Adrenal gland (tissue), 19 donors: ENCODE measurements at places on chromosomes 16 and 17. TPM values are rescaled to one million over a fixed set of nuclear protein-coding genes. Genes with fewer than 3 reads are reported as not detected.

DNA sequence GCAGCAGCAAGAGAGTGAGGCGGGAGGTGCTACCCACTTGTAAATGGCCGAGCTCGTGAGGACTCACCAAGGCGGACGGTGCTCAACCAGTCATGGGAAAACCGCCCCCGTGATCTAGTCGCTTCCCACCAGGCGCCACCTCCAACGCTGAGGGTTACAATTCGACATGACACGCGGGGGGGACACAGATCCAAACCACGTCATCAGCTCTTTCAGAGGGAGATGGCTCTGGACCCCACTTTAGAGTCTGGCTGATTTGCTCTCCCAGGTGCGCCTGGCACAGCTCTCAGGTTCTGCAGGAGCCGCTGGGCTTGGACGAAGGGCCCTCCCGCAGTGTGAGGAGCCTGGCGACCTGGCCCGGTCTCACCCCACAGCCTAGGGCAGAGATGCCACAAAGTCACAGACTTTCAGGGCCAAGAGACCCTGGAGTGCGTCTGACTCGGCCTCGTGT is 21.1 kb upstream of the DOC2B start:
- H3K36me3 ChIP-seq, result no peaks in the 10 kb centered on the region
- DNase-seq, result no peak

DNA sequence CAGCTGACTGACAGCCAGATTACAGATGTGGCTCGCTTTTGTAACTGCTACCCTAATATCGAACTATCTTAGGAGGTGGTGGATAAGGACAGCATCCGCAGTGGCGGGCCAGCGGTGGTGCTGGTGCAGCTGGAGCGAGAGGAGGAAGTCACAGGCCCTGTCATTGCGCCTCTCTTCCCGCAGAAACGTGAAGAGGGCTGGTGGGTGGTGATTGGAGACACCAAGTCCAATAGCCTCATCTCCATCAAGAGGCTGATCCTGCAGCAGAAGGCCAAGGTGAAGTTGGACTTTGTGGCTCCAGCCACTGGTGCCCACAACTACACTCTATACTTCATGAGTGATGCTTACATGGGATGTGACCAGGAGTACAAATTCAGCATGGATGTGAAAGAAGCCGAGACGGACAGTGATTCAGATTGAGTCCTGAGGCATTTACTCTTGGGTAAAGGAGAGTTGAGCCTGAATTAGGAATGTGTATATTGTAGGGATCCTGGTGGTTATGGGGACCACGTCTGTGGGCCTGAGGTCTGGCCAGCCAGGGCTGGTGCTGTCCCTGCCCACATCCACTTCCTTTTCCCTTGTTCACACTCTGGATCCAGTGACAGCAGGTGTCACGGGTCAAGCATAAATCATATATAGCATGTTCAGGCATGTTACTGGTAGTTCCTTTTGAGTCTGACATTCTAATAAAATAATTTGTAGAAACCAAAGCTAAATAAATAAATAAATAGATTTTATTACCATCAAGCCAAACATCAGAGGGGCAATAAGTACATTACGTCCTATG is 89.0 kb upstream of the SMURF2 start:
- no peaks in the 10 kb centered on the region for H3K27me3 ChIP-seq
- H3K27ac ChIP-seq, result no peak overlapping the region
- no peaks in the 10 kb centered on the region for H3K36me3 ChIP-seq
- no peak for DNase-seq

DNA sequence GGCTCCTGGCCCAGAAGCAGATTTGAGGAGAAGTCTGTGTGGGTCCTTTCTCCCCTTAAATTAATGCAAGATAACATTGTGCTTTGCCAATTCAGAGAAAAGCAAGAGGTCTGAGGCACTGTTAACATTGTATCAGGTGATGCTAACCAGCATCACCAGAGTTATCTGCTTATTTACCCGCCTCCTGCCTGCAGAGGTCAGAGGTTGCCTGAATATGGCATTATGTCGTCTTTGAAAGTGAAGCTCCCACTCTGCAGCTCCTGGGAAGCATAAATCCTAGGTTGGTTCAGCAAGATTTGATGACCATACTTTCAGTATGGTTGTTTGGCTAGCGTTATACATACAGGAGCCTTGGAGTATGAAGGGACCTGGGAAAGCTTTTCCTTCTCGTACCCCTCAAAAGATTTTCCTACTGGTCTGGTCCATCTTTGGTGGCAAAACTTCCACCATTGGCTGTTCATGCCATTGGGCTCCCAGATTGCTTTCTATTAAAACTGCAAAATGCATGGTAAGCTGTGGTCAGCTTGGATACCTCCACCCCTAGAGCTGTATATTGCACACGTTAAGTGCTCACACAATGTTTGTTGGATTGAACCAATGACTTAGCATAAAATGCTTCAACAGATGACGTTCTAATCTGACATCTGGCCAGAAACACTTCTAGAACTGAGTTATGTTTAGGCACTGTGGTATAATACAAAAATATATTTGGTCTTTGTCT is 24.1 kb downstream of the CHD9 start:
- H3K4me1 ChIP-seq, result peaks cover 43% of the 10 kb centered on the region
- DNase-seq, result no peak
- H3K27me3 ChIP-seq, result no peaks in the 10 kb centered on the region

DNA sequence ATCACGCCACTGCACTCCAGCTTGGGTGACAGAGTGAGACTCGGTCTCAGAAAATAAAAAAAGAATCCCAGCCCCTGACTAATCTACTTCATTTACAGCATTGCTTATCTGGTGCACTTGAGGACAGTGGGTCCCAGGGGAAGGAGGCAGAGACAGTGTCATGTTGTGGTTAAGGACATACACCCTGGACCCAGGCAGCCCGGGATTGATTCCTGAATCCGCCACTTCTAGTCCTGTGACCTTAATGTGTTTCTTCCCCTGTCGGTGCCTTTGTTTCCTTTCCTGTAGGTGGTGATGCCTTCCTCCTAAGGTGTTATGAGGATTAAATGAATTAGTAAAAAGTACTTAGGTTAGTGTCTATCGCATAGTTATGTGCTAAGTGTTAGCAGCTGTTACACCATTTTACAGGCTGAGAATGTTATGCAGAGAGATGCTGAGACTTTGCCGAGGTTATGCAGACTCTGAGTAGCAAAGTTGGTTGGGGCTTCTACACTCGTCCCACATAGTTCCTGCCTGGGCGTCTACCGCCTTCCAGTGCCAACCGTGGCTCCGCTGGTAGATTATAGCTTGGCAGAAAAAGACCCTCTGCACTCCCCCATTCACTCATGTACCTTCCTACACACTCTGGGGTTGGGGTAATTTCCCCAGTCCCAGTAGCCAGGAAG is 74.8 kb downstream of the RAB11FIP4 start:
- no peak overlapping the region for H3K4me3 ChIP-seq
- no peaks in the 10 kb centered on the region for H3K36me3 ChIP-seq
- H3K27me3 ChIP-seq, result no peaks in the 10 kb centered on the region
- no peaks in the 10 kb centered on the region for H3K4me1 ChIP-seq

DNA sequence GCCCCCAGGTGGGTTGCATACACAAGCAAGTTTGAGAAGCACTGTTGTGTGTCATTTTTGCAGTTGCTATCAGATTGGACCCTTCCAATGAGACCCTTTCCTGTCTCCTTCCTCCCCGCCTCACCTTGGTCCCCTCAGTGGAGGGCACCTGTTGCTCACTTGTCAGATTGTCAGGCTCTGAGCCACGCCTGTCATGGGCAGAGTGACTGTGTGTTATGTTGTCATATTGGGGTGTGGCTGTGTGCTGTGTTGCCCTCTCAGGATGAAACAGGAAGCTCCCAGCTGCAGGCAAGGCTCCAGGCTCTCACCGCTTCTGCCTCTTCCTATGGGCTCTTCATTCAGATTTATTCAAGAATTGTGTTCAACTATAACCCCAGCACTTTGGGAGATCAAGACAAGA is 302.9 kb downstream of the CPPED1 start:
- no peaks in the 10 kb centered on the region for H3K36me3 ChIP-seq
- no peak for DNase-seq
- H3K4me3 ChIP-seq, result no peak overlapping the region
- H3K27ac ChIP-seq, result no peak overlapping the region
- no peaks in the 10 kb centered on the region for H3K4me1 ChIP-seq

DNA sequence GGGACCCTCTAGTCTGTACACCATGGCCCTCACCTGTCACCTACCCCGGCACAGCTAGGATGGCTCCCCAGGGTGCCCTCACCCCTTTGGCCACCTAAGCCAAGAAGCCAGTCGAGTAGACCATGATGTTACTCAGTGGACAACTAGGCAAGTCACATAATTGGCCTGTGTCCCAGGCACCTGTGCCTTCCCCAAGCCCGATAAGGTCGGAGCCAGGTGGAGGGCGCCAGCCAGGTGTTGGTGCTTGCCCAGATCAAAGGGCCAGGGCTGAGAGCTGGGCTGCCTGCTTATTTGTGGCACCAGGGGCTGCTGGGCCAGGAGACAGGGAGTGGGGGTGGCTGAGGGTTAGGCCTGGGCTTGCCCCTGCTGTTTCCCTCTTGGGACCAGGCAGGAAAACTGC is 16.8 kb downstream of the SPNS2 start:
- peaks cover 4% of the 10 kb centered on the region for H3K4me1 ChIP-seq
- no peak overlapping the region for H3K27ac ChIP-seq
- H3K4me3 ChIP-seq, result no peak overlapping the region
- H3K27me3 ChIP-seq, result no peaks in the 10 kb centered on the region

DNA sequence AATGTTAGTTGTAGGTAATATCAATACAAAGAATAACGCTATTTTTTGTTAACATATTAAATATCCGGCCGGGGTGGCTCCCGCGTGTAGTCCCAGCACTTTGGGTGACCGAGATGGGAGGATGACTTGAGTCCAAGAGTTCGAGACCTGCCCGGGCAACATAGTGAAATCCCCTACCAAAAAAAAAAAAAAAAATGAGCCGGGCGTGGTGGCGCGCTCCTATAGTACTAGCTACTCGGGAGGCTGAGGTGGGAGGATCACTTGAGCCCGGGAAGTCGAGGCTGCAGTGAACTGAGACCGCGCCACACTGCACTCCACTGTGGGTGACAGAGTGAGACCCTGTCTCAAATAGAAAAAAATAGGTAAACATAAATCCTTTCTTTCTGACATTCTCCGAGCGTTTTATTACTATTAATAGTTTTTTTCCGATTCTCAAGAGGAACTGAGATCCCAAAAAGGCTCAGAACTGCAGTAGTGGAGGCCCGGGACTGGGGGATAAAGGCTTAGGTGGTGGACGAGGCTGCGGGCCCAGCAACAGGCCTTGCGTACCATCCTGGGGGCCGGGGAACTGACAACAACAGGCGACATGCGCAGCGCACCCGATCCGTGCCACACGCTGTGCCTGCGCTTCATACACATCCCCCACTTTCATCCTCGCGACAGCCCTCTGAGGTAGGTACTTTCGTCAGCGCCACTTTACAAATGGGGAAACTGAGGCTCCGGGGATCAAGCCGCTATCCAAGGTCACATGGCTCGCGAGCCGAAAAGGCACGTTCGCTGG is 919 bp downstream of the N4BP1 start:
- H3K4me3 ChIP-seq, result peak overlapping the region; percentile 76
- H3K27ac ChIP-seq, result peak overlapping the region; percentile 99
- DNase-seq, result peak; percentile 54

DNA sequence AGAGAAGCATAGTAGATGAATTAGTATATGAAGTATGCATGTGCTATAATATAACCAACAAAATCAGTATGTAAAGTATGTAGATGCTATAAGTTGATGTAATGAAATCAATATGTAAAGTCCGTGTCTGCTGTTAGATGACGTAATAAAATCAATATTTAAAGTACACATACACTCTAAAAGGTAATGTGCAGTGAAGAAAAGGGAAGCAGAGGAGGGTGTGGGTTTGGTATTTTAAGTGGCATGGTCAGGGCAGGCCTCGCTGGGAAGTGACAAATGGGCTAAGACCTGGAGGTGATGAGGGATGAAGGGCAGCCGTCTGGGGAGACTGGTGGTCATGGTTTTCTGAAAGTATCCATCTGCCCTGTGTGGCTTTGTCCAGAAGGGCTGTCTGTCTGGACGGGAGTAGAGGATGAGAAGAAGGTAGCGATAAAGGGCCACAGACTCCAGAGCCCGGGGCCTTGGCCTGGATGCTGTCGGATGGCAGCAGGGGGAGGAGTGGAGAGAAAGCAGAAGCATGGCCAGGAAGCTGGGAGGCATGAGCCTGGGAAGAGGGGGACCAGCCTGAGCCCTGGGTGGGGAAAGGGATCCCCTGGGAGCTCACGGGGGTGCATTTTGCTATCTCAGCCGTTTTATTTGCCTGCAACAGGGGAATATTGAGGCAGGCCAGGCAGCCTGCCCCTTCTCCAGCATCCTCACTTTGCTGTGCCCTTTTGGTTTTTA is 121.6 kb downstream of the NTN1 start:
- H3K27ac ChIP-seq, result no peak overlapping the region
- no peaks in the 10 kb centered on the region for H3K27me3 ChIP-seq
- no peak for DNase-seq
- no peak overlapping the region for H3K4me3 ChIP-seq

GRCh38 chr16:87412371-87412995 is 20.3 kb downstream of the MAP1LC3B start:
- H3K27me3 ChIP-seq, result no peaks in the 10 kb centered on the region
- DNase-seq, result no peak
- no peaks in the 10 kb centered on the region for H3K4me1 ChIP-seq
- H3K4me3 ChIP-seq, result no peak overlapping the region
- no peaks in the 10 kb centered on the region for H3K36me3 ChIP-seq

DNA sequence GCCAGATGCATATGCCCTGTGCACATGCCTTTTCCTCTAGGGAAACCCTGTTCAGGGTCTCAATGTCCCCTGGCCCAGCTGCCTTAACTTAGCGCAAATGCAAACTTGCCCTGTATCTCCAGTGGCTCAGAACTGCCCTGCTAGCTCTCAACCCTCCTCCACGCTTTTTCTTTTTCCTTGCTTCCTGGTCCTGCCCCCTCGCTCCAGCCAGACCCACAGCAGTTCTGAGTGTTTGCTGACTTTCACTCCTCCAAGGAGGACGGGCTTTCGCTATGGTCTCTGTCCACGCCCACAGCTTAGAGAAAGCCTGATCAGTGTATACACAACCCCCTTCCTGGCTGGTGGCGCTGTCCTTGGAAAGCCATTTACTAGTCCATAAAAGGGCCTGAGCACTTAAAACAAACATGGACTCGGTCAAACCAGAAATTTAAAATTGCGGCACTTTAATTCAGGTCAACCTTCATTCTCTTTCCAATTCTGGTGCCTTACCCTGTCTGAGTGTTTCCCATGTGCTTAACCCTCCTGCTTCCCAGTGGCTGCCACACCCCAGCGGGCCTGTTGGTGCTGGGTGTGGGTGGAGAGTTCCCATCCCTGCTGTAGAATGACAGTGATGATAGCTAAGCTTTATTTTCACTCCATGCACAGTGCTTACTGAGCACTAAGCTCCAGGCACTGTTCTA is 15.6 kb upstream of the TMEM98 start:
- peak overlapping the region; percentile 47 for H3K27ac ChIP-seq
- DNase-seq, result peak; percentile 85
- no peaks in the 10 kb centered on the region for H3K27me3 ChIP-seq
- no peaks in the 10 kb centered on the region for H3K36me3 ChIP-seq

Gene MFAP4
- 36.8 TPM for polyA plus RNA-seq

Gene FAM171A2
- 0.13 TPM for polyA plus RNA-seq

Gene ASGR1
- 5.0 TPM for polyA plus RNA-seq

Gene INCA1
- 6.2 TPM for polyA plus RNA-seq

Gene SCN4A
- polyA plus RNA-seq, result 1.4 TPM

Gene GUCY2D
- not detected for polyA plus RNA-seq
